ENCODE measurements at places on chromosomes 2 and 18.

DNA sequence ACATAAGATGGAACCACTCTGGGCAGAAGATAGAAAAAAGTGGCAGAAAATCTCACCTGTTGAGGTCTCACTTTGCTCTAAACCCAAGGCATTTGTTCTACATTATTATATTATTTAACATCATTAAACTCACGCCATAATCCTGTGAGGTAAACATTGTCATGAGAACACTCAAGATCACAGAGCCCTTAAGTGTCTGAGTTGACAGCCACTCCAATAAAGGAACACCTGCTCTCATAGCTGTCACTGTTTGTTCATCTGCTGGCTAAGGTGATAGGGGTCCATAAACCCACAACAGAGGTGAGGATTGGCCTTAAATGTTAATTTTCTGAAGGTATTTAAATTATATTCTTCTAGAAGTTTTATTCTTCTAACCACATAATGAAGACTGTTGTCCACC, 439.7 kb downstream of the RIT2 start:
- no peak for DNase-seq

- peak; percentile 24 for DNase-seq
Measured at GRCh38 chr18:41906528-41907146, 48.4 kb upstream of the PIK3C3 start.

GRCh38 chr2:219570924-219571310, 422 bp downstream of the OBSL1 start:
- no peak for DNase-seq

- no peak for DNase-seq
Measured at GRCh38 chr2:23280401-23280800, 104.6 kb upstream of the KLHL29 start.

DNA sequence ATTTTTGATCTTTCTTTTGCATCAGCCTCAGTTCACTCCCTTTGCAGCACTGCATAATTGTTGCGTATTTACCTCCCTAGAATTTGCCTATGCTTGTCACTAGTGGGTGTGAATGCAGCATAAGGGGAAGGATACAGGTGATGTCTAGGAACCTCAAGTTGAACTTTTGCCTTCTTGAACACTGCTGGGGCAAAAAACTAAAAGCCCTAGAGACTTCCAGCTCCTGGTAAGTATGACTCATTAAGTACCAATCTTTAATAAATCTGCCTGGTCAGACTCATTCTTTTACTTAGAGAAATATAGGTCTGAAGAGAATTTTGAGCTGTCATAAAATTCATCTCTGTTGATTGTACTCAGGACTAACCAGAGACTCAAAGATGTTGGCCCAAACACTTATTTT, 547.3 kb upstream of the FANCL start:
- DNase-seq: no peak

DNA sequence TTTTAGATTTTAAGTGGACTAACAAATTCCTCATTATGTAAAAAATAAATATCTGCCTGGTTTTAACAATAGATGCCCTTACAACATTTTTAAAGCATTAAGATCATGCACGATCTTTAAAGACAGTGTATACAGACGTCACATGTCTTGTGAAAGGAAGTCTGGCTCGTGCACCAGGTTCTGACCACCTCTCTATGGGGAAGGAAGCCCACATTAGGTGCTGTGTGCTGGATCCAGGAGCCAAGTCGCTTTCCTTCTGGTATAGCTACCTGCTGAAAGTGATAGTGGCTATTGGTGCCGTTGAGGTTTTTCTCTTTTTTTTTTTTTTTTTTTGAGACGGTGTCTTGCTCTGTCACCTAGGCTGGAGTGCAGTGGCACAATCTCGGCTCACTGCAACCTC, 116.5 kb downstream of the NCK2 start:
- no peak for DNase-seq

DNA sequence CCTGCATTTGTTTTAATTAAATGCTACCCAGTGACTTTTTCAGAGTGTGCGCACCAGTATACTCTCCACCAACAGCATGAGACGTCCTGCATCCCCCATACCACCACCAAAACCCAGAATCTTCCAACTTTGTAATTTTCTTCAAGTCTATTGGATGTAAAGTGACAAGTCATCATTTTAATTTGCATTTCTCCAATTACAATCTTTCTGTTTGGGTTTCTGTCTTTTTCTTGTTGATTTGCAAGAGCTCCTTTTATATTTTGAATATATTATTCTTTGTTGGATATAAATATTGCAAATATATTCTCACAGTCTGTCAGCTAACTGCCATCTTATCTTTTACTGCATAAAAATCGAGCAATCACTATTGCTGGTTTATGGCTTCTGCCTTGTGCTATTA, 96.6 kb downstream of the FAM168B start:
- DNase-seq: no peak

GRCh38 chr2:12767541-12767940, 50.8 kb downstream of the TRIB2 start:
- DNase-seq: no peak

DNA sequence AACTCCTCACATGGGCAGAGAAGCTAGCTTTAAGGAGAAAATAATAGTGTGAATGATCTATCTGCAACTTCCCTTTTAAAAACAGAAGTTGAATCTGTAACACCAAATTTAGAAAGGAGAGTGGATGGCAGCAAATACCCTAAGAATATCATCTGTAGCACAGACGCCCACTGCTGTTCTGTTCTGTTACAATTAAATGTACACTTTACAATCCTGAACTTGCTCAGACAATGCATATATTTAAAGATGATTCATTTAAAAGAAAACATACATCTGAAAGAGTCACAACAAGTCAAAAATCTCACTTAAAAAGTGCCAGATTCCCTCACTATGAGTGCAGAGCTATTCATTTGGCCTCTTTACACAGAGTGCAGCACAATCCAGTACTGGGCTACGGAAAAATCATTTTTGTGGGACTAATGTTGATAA, 8.0 kb upstream of the SERTAD2 start:
- DNase-seq: peak; percentile 23

GRCh38 chr2:201955702-201956141, 77.9 kb upstream of the FZD7 start:
- DNase-seq: no peak

- DNase-seq: no peak
Measured at GRCh38 chr2:174608866-174609214, 11.2 kb upstream of the WIPF1 start.

DNA sequence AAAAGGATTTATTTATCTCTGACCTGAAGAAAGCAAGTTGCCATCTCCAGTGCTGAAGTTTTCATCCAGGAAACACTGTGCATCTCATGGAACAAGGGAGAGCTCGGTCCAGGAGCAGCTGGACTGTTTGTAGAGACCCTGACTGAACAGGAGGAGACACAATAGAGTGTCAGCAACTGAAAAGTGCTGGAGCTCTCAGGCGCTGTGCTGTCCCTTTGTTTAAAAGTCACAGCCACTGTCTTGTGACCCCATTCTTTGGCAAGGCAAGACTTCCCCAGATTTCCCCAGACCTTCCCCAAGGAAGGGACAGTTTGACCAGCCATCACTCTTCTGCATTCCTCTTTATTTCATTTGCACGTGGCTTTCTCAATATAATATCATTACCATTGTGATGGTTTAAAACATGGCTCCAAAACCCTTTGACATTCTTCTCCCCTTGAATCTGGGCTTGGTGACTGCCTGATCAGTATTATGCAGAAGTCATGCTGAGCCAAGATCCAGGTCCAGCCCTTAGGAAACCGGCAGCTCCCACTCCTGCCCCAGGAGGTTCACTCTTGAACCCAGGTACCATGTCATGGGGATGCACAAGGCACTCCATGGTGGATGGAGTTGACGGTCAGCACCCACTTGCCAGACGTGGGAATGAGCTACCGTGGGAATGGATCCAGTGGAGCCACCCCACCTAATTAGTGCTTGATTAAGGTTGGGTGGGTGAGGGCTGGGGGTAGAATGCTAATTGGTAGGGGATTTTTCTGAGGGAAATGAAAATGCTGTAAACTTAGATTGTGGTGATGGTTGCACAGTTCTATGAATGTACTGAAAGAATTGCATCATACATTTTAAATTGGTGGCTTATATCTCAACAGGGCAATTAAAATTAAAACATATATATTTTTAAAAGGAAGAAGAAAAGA, 497.9 kb upstream of the RAB6C start:
- no peak for DNase-seq

GRCh38 chr18:12944709-12945108, 3.1 kb upstream of the SEH1L start:
- DNase-seq: no peak

GRCh38 chr2:60534052-60534685, 19.3 kb downstream of the BCL11A start:
- DNase-seq: no peak
